ENCODE measurements at places on chromosomes 13 and 19. TPM values are rescaled to one million over a fixed set of nuclear protein-coding genes. Genes with fewer than 3 reads are reported as not detected.

PRRG2 gene
- total RNA-seq = 1.0 TPM

CELF5 gene
- total RNA-seq = not detected

FXYD3 gene
- total RNA-seq = 1.0 TPM

SLC46A3 gene
- 1.2 TPM for total RNA-seq

PROZ gene
- not detected for total RNA-seq

OLFM2 gene
- total RNA-seq = 0.72 TPM

TTC9B gene
- not detected for total RNA-seq

FGF14 gene
- 0.06 TPM for total RNA-seq

- no peak for DNase-seq
Observed at GRCh38 chr19:38713227-38713649, 31.0 kb downstream of the CAPN12 start.

DNA sequence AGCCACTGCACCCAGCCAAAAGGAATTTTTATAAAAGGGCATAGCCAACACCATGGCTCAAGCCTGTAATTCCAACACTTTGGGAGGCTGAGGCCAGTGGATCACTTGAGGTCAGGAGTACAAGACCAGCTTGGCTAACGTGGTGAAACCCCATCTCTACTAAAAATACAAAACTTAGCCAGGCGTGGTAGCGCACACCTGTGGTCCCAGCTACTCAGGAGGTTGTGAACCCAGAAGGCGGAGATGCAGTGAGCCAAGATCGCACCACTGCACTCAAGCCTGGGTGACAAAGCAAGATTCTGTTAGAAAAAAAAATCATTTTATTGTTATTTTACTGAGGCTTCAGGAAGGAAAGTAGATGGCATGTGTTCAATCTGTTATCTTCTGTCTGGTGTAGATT lies 31.3 kb upstream of the FOXO1 start:
- no peak for DNase-seq

DNA sequence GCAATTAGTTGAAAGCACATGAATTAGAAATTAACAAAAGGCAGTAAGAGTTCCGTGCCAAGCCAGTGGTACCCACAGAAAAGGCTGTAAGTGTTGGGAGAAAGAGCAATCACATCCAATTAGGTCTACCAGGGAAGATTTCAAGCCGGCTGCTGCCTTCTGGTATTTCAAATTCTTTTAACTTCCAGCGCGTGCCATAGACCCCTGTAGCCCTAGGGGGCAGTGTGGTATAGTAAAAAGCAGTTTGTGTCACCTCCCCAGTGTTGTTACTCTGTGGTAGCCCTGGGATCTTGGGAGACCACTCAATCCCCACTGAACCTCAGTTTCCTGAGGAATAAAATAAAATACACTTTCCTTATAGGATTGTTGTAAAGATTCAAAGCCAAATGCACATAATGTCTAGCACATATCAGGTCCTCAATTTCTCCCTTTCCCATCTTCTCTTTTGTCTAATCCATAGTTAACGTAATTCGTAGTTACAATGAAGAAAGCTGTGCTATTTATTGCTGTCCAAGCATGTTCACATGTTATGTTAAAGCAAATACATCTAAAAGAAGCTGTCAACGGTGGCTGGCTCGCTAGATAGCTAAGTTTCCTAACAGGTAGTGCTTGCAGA lies 230.2 kb downstream of the TDRD3 start:
- no peak for DNase-seq

- no peak for DNase-seq
Observed at GRCh38 chr13:44698066-44698465, 121.9 kb upstream of the TSC22D1 start.

- no peak for DNase-seq
Observed at GRCh38 chr13:51325837-51326236, 13.7 kb upstream of the SERPINE3 start.

GRCh38 chr13:113407103-113407530 lies 43.2 kb upstream of the GRTP1 start:
- no peak for DNase-seq

DNA sequence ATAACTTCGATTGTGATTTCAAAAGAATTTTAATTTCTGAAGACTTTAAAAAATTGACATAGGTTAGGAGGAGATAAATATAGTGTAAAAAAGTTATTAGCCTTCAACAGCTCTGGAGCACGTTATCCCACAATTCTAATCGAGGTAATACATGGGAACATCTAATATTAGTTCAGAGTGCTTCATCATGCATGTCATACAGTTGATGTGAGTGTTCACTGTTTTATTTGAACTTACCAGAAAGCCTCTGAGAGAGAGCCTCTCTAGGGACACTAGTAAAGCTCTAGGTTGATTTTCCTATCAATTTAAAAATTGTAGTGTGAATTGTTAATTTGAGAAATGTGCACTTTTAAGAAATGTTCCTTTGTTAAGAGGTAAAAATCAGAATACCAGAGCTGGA lies 140.4 kb downstream of the LMO7 start:
- DNase-seq = no peak

- peak; percentile 100 for DNase-seq
Observed at GRCh38 chr19:38850436-38850975, 720 bp upstream of the HNRNPL start.

- DNase-seq = no peak
Observed at GRCh38 chr19:3360421-3361383, 5.7 kb upstream of the NFIC start.

- no peak for DNase-seq
Observed at GRCh38 chr19:42253245-42254088, 1.5 kb downstream of the ERF start.

DNA sequence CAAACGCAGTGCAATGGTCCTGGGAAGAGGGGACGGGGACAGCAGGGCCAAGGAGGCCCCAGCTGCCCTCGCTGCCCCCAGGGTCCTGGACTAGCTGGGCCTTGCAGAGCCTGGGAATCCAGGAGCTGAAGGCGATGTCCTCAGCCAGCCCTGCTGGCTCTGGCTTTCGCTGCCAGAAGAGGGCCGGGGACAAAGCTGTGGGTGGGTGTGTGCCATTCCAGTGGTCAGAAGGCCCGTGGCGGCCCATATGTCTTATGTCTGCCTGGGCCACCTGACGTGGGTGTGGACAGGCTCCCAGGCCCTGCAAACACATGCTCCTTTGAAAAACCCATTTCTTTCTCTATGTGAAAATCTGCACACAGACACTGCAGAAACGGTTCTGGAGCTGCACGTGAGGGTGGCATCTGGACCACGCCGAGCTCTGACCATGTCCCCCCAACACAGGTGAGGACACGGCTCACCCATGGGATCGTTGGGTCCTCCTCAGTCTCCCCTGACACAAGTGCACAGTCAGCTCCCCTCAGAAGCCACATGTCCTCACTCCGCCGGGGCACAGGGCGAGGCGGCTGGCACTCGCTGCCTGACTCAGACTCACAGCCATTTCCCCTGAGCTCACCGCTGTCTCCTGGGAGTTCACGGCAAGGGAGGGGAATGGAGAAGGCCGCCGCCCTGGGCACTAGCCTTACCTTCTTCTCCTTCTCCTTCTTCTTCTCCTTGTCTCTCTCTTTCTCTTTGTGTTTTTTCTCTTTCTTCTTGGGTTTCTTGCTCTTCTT lies 16.9 kb downstream of the IZUMO4 start:
- no peak for DNase-seq

DNA sequence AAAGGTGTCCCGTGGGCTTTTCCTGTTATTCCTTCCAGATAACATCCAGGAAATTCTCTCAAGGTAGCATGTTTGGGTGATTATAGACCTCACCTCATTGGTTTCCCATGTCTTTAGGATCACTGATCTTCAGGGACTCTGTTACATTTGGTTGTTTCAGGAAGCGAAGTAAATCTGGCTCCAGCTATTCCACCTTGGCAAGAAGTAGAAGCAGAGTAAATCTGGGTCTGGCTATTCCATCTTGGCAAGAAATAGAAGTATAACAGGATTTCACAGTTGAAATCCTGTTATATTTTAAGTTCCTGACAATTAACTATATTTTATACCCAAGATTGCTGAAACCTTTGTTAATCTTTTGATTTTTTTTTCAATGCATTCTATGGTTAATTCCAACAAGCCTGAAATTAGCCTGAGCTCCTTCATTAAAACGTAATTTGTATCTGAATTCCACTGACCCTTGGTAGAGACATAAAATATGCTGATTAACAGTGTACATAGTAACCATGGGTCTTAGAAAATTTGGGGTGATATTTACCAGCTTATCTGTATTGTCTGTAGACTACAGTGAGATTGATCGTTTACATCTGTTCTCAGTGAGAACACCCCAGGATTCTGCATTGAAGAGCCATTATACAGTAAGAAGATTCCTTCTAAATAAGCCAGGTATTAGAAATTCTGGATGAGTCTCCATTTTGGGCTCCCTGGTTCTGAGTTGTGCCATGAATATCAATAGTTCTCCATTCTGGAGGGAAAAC lies 267.6 kb upstream of the SLITRK6 start:
- no peak for DNase-seq

DNA sequence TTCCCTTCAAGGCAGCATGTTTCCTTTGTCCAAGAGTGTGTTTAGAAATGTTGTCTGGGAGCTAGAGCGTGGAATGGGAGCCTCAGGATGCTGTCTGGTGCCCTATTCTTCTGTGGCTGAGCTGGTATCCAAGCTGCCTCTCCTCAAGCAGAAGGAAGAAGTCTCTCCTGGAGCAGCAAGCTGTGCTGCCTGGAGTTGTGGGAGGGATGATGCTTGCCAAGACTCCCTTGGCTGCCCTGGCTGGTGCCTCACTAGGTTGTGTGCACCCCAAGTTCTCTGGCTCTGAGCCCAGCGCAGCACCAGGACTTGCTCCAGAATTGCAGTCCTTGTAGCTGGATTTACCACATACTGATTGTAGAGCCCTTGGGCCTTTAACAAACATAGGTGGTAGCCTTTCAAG lies 4.7 kb upstream of the CYP4F3 start:
- no peak for DNase-seq

Data from epithelial cell of proximal tubule (primary cell).